ENCODE measurements at places on chromosomes 13 and 19.
A peak's percentile ranks its signal among the peaks of the same experiment; 100 is the strongest.

- no peak for DNase-seq
These were observed 25.4 kb downstream of the ALG5 start for GRCh38 chr13:36973621-36974295.

DNA sequence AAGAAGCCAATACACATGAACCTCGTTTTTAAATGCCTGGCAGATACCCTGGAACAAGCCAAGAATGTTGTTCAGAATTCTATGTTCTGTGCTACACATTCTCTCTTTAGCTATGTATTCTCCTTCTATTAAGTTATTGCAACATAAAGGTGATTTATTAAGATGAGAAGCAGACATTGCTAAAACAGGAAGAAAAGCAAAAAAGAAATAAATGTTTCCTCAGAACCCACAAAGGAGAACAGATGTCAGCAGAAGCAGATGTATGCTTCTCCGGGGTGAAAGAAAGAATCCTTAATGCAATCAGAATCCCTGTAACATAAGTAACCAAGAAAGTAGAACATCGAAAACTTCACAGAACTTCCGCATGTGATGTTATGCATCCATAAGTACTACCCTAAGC, 302.9 kb downstream of the DCT start:
- DNase-seq = no peak

DNA sequence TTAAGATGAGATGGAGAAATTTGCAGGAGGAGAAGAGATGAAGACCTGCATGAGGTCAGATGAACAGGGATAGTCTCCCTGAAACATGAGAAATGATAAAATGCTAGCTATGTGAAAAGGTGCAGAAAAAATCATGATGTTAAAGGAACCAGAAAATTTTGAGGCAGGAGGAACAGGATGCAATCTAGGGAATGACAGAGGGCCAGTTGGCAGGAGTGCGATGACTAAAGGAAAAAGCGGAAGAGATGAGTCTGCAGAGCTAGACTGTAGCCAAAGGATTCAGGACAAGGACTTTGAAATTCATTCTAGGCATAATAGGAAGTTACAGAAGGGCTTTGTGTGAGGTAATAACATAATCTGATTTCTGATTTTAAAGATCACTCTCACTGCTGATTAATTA, 77.9 kb downstream of the TRPC4 start:
- no peak for DNase-seq

GRCh38 chr13:100434010-100434763, 154.4 kb downstream of the GGACT start:
- DNase-seq = no peak

DNA sequence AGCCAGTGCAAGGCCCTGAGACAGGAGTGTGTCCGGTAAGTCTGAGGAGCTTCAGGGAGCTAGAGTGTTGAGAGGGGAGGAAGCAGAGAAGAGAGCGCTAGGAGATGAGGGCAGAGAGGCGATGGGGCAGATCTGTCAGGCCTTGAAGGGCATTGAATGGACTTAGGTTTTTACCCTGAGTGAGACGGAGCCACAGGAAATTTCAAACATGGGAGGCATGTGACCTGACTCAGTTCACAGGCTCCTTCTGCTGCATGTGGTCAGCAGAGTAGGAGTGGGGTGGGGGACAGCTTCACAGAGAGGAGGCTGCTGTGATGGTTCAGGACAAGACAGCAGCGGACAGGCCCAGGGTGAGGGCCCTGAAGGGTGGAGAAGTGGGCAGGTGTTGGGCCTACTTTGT, 2.5 kb upstream of the FAM98C start:
- DNase-seq = no peak

GRCh38 chr13:89790696-89791095, 1556.8 kb upstream of the MIR17HG start:
- no peak for DNase-seq

- DNase-seq = no peak
These were observed 508 bp downstream of the SLC15A1 start for GRCh38 chr13:98751861-98752466.

DNA sequence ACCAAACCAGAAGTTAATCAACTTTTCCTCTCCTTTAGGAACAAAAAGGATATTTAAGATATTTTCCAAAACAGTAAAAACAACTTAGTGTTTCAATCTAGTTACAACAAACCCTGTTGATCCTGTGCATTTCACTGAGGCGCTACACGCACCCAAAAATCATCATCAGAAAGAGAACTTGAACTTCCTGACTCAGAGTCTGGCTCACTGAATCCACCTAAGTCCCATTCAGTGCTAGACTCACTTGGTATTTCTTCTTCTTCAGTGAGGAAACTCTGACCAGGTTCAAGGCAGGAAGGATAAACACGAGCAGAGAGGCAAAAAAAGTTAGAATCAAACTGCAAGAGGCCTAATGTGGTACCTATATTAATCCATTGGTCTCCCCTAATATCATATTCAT, 2.2 kb downstream of the KBTBD6 start:
- DNase-seq = no peak

DNA sequence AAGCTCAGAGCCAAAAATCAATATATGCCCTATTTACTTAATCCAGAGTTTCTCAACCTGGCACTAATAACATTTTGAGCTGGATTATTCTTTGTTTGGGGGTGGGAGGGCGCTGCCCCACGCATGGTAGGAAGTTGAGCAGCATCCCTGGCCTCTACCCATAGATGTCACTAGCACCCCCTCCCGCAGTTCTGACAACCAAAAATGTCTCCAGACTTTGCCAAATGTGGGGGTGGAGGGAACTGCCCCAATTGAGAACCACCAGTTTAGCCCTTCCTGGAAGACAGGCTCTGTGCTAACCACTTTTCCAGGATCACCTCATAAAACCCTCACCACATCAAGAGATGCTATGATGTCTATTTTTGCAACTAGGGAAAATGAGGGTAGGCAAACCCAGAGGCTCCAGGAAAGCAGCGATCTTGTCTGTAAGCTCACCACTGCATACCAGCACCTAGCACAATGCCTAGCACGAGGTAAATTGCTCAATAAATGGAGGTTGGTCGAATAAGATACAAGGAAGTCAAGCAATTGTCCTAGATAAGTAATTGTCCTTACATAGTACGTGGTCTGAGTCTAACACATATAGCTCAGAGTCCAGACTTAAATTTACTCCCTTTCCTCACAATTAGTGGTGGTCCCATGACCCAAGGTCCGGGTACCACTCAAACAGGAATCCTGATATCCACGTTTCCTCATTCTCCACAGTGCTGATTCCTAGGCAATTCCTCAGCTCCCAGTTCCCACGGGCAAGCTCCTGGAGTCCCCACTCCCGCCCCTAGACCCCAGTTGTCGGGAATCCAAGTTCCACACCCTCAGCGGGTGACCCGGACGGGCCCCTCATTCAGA, 892 bp downstream of the TRIR start:
- no peak for DNase-seq

DNA sequence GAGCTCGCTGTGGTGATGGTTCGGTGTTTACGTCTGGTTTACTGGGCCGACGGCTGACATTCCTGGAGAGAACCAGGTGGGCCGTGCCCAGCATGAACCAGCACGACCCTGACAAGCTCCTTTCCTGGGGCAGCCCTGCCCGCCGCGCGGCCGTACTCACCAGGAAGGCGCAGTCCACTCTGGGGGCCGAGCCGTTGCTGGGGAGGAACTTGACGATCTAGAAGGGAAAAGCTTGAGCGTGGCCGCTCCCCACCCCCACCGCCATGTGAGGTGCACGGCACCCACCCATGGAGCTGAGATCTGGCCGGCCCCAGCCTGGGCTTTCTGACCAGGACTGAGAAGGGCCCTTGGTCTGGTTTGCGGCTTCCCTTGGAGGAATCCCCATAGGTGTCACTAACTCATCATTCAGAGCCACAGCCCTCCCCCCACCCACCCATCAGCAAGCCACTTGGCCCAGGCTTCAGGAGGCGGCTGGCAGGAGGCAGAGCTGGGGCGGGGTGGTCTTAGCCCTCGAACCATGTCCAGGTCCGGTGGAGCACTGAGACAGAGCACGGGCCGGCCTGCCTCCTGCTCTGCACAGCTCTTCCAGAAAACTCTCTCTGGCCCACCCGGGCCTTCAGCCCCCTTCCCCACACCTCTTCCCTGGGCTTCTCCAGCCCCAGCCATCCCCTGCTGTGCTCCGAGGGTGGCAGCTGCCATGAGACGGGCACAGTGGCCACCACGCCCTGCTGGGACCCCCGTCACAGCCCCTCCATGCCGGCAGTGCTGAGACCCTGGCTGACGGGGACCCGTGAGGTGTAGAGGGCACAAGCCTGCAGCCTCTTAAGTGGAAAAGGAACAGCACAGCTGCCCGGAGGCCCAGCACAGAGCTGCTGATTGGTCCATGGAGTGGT, 6.2 kb downstream of the ATP4B start:
- DNase-seq = peak; percentile 24

- no peak for DNase-seq
These were observed 186.5 kb upstream of the ATXN8OS start for GRCh38 chr13:69921156-69921555.

DNA sequence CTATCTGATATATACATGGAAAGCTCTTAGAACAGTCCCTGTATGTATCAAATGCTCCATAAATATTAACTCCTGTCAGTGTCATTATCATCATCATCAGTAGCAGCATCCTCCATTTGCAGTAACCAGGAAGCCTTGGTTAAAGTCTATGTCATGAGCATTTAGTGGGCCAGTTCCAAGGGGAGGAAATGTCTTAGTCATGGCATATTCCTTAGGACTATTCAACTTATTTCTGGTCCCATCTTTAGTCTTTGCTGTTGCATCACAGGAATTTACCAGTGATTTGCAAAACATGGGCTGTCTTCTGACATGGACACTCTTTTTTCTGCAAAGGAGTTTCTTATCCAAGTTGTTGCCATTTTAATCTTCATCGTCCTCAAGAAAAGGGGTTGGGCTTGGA, 98.4 kb downstream of the WDFY2 start:
- no peak for DNase-seq

DNA sequence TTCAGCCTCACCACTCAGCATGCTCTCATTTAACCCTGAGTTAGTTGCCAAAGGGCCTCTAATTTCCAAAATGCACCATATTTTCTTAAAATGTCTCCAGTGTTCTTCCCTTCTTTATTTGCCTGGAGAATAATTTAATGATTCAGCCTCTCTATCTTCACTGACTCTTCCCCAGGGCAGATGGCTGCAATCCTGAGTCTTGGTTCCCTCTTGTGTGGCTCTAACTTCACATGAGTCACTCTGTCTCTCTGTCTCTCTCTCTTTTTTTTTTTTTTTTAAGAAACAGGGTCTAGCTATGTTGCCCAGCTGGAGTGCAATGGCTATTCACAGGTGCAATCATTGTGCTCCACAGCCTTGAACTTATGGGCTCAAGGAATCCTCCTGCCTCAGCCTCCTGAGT, 251.4 kb downstream of the VWA8 start:
- no peak for DNase-seq

GRCh38 chr13:59809564-59809963, 354.2 kb downstream of the DIAPH3 start:
- no peak for DNase-seq

- DNase-seq = no peak
These were observed 42.6 kb downstream of the ZNF146 start for GRCh38 chr19:36257520-36257876.

DNA sequence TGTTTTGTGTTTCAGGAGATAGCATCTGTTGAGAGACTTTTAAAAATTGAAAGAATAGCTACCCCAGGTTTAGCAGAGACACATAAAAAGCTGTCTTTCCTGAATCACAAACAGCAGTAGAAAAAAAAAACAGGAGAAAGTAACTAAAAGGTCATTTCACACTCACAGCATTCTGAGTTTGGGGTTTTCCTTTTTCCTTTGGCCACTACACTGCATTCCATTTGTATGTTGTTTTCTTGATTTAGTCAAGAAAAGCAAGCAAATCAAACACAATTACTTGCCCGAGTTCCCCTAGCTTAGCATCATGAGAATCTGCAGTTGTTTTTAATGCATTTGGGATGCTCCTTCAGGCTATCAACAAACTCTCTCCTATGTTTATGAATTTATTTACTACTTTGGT, 161.0 kb downstream of the KCTD12 start:
- no peak for DNase-seq

GRCh38 chr13:75202981-75203380, 279.0 kb downstream of the TBC1D4 start:
- DNase-seq = no peak

- no peak for DNase-seq
These were observed 46.5 kb downstream of the TMEM255B start for GRCh38 chr13:113805431-113806103.

DNA sequence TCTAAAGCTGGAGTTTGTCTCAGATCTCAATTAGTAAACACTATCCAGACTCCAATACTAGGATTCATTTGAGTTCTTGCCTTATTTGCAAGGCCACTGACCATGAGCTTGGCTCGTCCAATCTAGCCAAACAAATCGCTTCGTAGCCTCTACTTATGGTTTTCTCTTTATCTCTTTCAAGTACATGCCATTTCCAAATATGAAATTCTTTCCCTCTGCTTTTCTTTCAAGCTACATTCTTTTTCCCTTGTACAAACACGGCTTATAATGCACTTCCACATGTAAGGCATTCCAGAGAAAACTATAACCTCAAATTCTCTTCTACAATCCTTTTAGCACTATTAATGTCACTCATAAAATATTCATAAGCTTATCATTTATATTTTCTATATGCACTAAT, 10.9 kb upstream of the N4BP2L1 start:
- DNase-seq = no peak

DNA sequence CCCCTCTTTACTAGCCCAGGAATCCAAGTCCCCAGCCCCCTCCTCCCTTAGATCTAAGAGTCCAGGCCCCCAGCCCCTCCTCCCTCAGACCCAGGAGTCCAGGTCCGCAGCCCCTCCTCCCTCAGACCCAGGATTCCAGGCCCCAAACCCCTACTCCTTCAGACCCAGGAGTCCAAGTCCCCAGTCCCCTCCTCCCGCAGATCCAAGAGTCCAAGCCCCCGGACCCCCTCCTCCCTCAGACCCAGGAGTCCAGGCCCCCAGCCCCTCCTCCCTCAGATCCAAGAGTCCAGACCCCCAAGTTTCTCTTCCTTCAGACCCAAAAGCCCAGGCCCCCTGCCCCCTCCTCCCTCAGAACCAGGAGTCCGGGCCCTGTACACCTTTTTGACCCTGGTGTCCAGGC, 11.5 kb downstream of the SPACA6 start:
- DNase-seq = no peak

GRCh38 chr13:111526922-111527321, 206.5 kb downstream of the TEX29 start:
- no peak for DNase-seq

DNA sequence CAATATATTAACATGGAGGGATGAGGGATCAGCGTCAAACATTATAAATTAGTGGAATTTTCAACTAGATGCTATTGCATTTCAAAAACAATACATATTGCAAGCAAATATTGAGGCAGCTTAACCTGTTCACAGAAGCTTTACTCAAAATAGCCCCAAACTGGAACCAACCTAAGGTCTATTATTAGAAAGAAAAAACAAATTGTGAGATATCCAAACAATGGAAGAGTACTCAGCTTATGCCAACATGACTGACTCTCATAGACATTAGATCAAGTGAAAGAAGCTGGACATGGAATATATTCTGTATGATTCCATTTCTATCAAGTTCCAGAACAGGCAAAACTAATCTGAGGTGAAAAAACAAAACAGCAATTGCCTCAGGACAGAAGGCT, 27.6 kb upstream of the NEK3 start:
- no peak for DNase-seq

All from activated naive CD8-positive, alpha-beta T cell treated with anti-CD3 and anti-CD28 coated beads, Interleukin-2, amount 10 ng/mL, durations not matched to agents 7 days and 5 days (primary cell).